ENCODE measurements at places on chromosomes 2 and 18.

DNA sequence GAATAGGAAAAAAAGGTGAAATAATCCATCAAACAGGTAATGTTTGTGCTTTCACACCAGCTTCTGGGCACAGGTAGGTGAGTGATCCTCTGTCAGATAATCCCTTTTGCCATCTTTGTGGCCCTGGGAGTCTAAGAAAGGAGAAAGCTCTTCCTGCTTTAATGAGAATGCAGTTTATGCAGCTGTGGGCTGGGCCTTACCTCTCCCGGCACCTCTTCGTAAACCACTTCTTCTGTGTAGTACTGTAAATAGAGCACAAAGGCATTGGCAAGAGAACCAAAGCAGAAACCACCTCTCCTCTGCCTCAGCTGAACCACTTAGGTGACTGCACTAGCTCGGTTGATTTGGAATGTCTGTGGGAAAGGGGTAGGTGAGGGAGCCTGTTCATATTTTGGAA lies 4.9 kb downstream of the NEB start:
- peaks cover 12% of the 10 kb centered on the region for H3K4me1 ChIP-seq
- H3K27ac ChIP-seq, result no peak overlapping the region
- no peak overlapping the region for H3K4me3 ChIP-seq
- no peak for DNase-seq
- no peaks in the 10 kb centered on the region for H3K27me3 ChIP-seq

DNA sequence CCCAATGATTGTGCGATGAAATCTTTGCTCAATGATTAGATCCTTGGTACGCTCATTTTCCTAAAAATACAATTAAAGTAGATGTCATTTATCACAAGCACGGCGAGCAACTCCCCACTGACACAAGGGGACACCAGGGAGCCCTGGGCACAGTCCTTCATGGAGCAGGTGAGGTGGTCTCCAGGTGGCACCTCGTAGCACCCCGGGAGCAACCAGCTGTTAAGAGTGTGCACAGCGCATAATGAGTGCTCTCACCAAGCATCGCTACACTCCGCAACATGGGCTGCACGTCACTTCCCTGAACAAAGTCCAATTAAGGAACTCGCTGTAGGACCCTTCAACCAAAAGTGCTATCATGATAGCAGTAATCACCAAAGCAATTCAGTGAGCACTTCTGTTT lies 59.8 kb downstream of the ANO7 start:
- H3K27me3 ChIP-seq, result no peaks in the 10 kb centered on the region
- H3K4me1 ChIP-seq, result no peaks in the 10 kb centered on the region
- H3K4me3 ChIP-seq, result no peak overlapping the region
- peaks cover 72% of the 10 kb centered on the region for H3K36me3 ChIP-seq
- no peak overlapping the region for H3K27ac ChIP-seq
- DNase-seq, result no peak

- H3K27me3 ChIP-seq, result no peaks in the 10 kb centered on the region
- no peak for DNase-seq
- H3K27ac ChIP-seq, result no peak overlapping the region
- no peaks in the 10 kb centered on the region for H3K36me3 ChIP-seq
Observed at GRCh38 chr18:6150430-6150829, 255.1 kb upstream of the TMEM200C start.

DNA sequence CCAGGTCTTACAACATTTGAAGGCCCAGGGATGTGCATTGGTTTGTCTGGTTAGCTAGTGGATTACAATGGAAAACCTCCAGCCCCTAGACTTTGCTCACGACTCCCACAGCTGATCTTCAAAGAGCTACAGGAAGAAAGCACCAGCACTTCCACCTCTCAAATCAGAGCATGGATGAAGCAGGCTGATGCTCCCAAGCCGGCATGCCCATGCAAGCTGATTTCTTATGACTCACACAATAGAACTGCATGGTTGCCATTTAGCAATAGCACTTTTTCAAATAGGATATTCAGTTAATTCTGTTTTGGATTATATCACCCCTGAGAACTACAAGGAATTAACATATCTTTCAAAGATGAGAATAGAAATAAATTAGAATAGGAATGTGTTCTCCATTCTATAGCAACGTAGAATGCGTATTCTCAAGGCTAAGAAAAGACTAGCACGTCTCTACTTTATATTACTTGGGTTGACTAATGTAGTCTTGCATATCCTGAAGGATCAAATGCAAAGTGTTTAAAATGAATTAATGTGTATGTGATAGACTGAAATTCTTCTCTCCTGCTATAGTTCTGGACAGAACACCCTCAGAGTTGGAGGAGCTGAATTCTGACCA lies 292.4 kb downstream of the TRIB2 start:
- H3K4me3 ChIP-seq, result no peak overlapping the region
- H3K36me3 ChIP-seq, result no peaks in the 10 kb centered on the region
- no peak overlapping the region for H3K27ac ChIP-seq
- peaks cover 23% of the 10 kb centered on the region for H3K27me3 ChIP-seq

DNA sequence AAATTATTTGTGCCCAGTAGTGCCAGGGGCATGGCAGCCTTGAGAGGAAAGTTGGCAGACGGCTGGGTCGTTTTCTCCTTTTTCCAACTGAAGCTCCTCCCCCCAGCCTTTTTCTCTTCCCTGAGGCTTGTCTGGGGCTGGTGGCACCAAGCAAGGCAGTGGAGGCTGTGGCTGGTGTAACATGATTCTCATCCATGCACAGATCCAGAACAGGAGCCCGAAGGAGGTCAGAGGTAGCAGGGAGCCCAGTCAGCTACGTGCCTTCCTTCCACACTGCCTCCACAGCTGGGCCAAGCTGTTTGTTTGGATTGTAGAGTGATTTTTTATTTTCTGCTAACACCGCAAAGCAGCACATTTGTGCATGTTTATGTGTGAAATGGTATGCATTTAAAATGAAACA lies 170.3 kb upstream of the MGAT5 start:
- H3K4me1 ChIP-seq, result no peaks in the 10 kb centered on the region
- peaks cover 3% of the 10 kb centered on the region for H3K27me3 ChIP-seq
- no peak overlapping the region for H3K4me3 ChIP-seq
- no peak overlapping the region for H3K27ac ChIP-seq

DNA sequence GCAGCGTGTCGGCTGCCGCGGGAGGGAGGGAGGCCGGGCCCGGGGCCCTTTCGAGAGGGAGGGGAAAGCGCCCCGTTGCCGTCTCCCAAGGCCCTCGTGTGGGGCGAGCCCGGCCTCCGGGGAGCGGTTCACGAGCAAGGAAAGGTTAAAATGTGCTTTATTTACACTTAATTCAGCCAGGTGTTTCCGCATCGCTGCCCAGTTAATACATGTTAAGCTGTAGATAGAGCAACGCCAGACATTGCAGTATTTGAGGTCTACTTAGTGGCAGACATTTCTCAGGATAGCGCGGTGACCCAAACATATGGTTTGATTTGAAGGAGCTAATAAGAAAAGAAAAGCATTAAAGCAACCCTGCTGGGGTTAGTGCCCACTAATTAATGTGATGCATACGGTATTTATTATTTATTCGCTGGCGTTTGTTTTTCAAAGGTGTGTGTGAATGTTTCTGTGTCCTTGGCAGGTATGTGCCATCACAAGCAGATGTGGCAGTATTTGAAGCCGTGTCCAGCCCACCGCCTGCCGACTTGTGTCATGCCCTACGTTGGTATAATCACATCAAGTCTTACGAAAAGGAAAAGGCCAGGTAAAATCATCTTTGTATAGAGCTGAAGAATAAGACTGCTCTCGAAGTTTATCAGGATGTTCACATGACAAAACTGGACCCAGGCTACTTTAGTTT lies 571 bp downstream of the EEF1B2 start:
- H3K27ac ChIP-seq, result peak overlapping the region; percentile 87
- peaks cover 57% of the 10 kb centered on the region for H3K4me1 ChIP-seq
- H3K36me3 ChIP-seq, result peaks cover 59% of the 10 kb centered on the region

GRCh38 chr2:178764097-178764496 lies 43.1 kb downstream of the TTN start:
- no peak for DNase-seq
- H3K27me3 ChIP-seq, result no peaks in the 10 kb centered on the region
- H3K4me1 ChIP-seq, result no peaks in the 10 kb centered on the region
- no peaks in the 10 kb centered on the region for H3K36me3 ChIP-seq

DNA sequence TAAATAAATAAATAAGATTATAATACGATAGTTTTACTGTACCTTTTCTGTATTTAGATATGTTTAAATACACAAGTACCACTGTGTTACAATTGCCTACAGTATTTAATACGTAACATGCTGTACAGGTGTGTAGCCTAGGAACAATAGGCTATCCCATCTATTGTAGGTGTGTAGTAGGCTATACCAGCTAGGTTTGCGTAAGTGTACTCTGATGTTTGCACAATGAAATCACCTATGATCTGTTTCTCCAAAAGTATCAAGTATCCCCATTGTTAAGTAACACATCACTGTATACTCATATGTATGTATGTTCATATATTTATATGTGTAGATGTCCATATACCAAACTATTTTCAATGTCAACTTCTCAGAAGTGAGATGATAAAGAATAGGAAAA lies 118.2 kb upstream of the RND3 start:
- H3K4me3 ChIP-seq, result no peak overlapping the region
- no peak for DNase-seq
- no peaks in the 10 kb centered on the region for H3K4me1 ChIP-seq
- H3K27ac ChIP-seq, result no peak overlapping the region
- H3K36me3 ChIP-seq, result no peaks in the 10 kb centered on the region

GRCh38 chr18:28729321-28729720 lies 552.4 kb upstream of the CDH2 start:
- H3K27ac ChIP-seq, result no peak overlapping the region
- DNase-seq, result no peak
- no peaks in the 10 kb centered on the region for H3K4me1 ChIP-seq
- H3K36me3 ChIP-seq, result no peaks in the 10 kb centered on the region
- H3K4me3 ChIP-seq, result no peak overlapping the region
- H3K27me3 ChIP-seq, result no peaks in the 10 kb centered on the region

DNA sequence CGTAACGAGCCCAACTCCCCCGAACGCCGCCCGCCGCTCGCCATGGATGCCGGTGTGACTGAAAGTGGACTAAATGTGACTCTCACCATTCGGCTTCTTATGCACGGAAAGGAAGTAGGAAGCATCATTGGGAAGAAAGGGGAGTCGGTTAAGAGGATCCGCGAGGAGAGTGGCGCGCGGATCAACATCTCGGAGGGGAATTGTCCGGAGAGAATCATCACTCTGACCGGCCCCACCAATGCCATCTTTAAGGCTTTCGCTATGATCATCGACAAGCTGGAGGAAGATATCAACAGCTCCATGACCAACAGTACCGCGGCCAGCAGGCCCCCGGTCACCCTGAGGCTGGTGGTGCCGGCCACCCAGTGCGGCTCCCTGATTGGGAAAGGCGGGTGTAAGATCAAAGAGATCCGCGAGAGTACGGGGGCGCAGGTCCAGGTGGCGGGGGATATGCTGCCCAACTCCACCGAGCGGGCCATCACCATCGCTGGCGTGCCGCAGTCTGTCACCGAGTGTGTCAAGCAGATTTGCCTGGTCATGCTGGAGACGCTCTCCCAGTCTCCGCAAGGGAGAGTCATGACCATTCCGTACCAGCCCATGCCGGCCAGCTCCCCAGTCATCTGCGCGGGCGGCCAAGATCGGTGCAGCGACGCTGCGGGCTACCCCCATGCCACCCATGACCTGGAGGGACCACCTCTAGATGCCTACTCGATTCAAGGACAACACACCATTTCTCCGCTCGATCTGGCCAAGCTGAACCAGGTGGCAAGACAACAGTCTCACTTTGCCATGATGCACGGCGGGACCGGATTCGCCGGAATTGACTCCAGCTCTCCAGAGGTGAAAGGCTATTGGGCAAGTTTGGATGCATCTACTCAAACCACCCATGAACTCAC lies 673 bp downstream of the PCBP1 start:
- H3K27ac ChIP-seq, result peak overlapping the region; percentile 100
- DNase-seq, result peak; percentile 60
- peaks cover 62% of the 10 kb centered on the region for H3K4me1 ChIP-seq
- H3K27me3 ChIP-seq, result peaks cover 4% of the 10 kb centered on the region
- H3K36me3 ChIP-seq, result peaks cover 54% of the 10 kb centered on the region
- H3K4me3 ChIP-seq, result peak overlapping the region; percentile 99

GRCh38 chr2:143732871-143733270 lies 603.7 kb downstream of the ARHGAP15 start:
- DNase-seq, result no peak
- H3K27ac ChIP-seq, result no peak overlapping the region
- H3K4me1 ChIP-seq, result peaks cover 38% of the 10 kb centered on the region
- no peaks in the 10 kb centered on the region for H3K27me3 ChIP-seq

DNA sequence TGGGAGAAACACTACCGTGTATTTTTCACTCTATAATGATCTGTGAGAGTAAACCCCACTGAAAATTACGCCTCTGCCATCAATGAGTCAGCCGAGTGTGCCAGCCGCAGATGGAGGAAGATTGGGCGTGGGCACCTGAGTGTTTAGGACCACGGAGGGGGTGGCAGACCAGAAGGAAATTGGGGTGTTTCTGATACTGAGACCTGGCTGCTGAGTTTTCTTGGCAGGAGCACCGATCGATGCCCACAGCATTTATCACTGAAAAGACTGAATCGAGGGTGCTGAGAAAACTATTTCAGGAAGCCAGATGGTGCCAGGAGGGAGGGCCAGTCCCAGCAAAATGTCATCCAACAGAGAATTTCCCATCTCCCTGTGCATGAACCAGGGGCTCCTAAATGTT lies 91.9 kb upstream of the TPO start:
- no peak overlapping the region for H3K27ac ChIP-seq
- no peak overlapping the region for H3K4me3 ChIP-seq
- H3K4me1 ChIP-seq, result no peaks in the 10 kb centered on the region
- H3K27me3 ChIP-seq, result no peaks in the 10 kb centered on the region
- no peaks in the 10 kb centered on the region for H3K36me3 ChIP-seq

DNA sequence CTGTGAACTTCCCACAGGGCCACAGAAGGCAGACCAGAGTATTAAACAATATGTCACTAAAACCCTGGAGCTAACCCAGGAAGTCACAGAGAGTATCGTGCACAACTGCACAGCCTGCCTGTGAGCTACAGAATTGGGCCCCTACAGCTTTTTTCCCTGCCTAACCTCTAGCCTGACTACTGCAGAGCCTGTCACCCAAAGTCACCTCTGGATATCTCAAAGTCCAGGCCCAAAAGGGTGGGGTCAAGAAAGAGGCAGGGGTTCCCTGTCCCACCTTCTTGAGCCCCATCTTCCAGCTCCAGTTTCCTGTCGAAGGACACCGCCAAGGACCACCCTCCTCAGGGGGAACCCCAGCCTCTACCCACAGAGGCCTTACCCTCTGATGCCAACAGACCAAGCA lies 13.5 kb downstream of the GAD1 start:
- no peaks in the 10 kb centered on the region for H3K36me3 ChIP-seq
- H3K4me1 ChIP-seq, result no peaks in the 10 kb centered on the region
- H3K27me3 ChIP-seq, result peaks cover 41% of the 10 kb centered on the region
- DNase-seq, result no peak

- no peaks in the 10 kb centered on the region for H3K27me3 ChIP-seq
- no peak for DNase-seq
- H3K4me3 ChIP-seq, result no peak overlapping the region
- peaks cover 24% of the 10 kb centered on the region for H3K4me1 ChIP-seq
- peaks cover 7% of the 10 kb centered on the region for H3K36me3 ChIP-seq
Observed at GRCh38 chr2:151292546-151292945, 3.1 kb upstream of the NMI start.

DNA sequence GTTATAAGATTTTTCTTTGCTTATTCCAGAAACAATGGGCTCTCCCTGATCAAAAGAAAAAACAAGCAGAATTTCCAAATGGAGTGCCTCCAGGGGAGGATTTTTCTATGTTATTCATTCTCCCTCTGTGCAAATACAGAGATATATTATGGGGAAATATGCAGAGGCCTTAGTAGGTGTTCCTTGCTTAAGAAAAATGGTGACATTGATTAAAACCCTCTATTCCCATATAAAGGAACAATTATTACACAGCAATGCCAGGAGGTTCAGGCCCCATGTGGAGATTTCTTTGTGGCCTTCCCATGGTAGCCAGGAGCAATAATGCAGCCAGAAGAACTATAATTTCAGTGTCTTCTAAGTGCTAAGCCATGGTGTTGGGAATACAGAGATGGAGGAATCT lies 255.9 kb upstream of the CXCR4 start:
- no peak overlapping the region for H3K4me3 ChIP-seq
- no peak overlapping the region for H3K27ac ChIP-seq
- DNase-seq, result no peak
- H3K27me3 ChIP-seq, result no peaks in the 10 kb centered on the region

All from activated naive CD8-positive, alpha-beta T cell treated with anti-CD3 and anti-CD28 coated beads, Interleukin-2, amount 50 U/mL, for 24 hours (primary cell).